IMR-90 (cell line): ENCODE measurements at places on chromosomes 4 and X. TPM values are rescaled to one million over a fixed set of nuclear protein-coding genes. Genes with fewer than 3 reads are reported as not detected.

Gene PABPC5
- 0.90 and 1.7 TPM in 2 replicates for total RNA-seq

Gene CXCL1
- total RNA-seq: not detected in 2 replicates

Gene ACTRT1
- total RNA-seq: not detected in 2 replicates

Gene TNIP3
- 0.18 and 0.28 TPM in 2 replicates for total RNA-seq

Gene PAGE3
- total RNA-seq: not detected in 2 replicates

Gene TMEM164
- 5.0 and 6.3 TPM in 2 replicates for total RNA-seq

Gene TBC1D8B
- 10.4 and 14.4 TPM in 2 replicates for total RNA-seq

Gene AMBN
- not detected in 2 replicates for total RNA-seq

Gene KIAA0232
- 19.5 and 23.1 TPM in 2 replicates for total RNA-seq

Gene SYN1
- under 0.01 TPM in 2 replicates for total RNA-seq

Gene MUC7
- total RNA-seq: not detected in 2 replicates

Gene CCSER1
- not detected in 2 replicates for total RNA-seq

Gene SCD5
- 12.4 and 17.2 TPM in 2 replicates for total RNA-seq

Gene TEX11
- total RNA-seq: not detected in 2 replicates

Gene RGN
- under 0.01 and 0.18 TPM in 2 replicates for total RNA-seq

Gene NSUN7
- not detected in 2 replicates for total RNA-seq

Gene INTS6L
- total RNA-seq: 2.7 and 3.9 TPM in 2 replicates

Gene EVC
- 15.3 and 16.8 TPM in 2 replicates for total RNA-seq

Gene PIN4
- total RNA-seq: 2.2 and 6.1 TPM in 2 replicates

Gene SOX3
- not detected in 2 replicates for total RNA-seq

Gene LRP2BP
- total RNA-seq: 0.18 and 0.56 TPM in 2 replicates

Gene SPANXN4
- total RNA-seq: not detected in 2 replicates

Gene SLIT2
- total RNA-seq: 13.6 and 18.1 TPM in 2 replicates

Gene CPE
- total RNA-seq: 3.6 and 4.4 TPM in 2 replicates

Gene C4orf50
- not detected in 2 replicates for total RNA-seq

Gene UGT2B15
- total RNA-seq: not detected in 2 replicates

Gene EMCN
- not detected in 2 replicates for total RNA-seq

Gene HSFX2
- not detected in 2 replicates for total RNA-seq

Gene GPAT3
- total RNA-seq: 2.9 and 5.3 TPM in 2 replicates

Gene SYP
- under 0.01 TPM in 1 of 2 replicates, not detected in the other for total RNA-seq

Gene AMER1
- total RNA-seq: 1.7 and 2.2 TPM in 2 replicates

Gene PF4V1
- total RNA-seq: not detected in 2 replicates

Gene F8A3
- under 0.01 and 0.18 TPM in 2 replicates for total RNA-seq

Gene SRD5A3
- 6.8 and 7.8 TPM in 2 replicates for total RNA-seq

Gene MAML3
- 0.90 and 1.1 TPM in 2 replicates for total RNA-seq

Gene POF1B
- not detected in 2 replicates for total RNA-seq

Gene ARX
- not detected in 2 replicates for total RNA-seq

Gene SLC39A8
- total RNA-seq: 0.18 and 0.28 TPM in 2 replicates
